ENCODE measurements at places on chromosomes 2 and 18.

GRCh38 chr2:45979065-45979464, 318.1 kb upstream of the EPAS1 start:
- DNase-seq = no peak

- DNase-seq = no peak
Observed at GRCh38 chr2:166361351-166362153, 14.2 kb downstream of the SCN9A start.

- DNase-seq = no peak
Observed at GRCh38 chr18:47420130-47420529, 168.7 kb upstream of the SKOR2 start.

DNA sequence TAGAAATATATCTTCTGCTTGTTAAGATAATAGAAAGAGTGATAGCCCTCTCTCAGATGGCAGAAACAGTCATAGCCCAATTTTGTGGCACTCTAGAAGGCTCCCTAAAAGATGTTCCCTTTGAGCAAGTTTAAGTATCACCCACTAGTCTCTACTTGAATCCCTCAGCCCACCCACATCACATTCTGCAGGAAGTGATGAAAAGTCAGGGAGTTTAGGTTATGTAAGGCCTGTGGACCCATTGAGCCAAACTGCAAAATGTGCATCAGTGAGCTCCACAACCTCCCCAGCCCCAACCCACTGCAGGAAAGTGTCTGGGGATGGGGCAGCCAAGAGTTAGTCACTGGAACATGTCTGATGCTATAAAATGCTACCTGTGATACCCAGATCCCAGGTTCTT, 25.6 kb downstream of the ANKRD44 start:
- no peak for DNase-seq

- no peak for DNase-seq
Observed at GRCh38 chr2:109378682-109379081, 235.1 kb downstream of the SEPTIN10 start.

Measured in WTC11 (cell line).